ENCODE measurements at places on chromosomes 5 and 9.

- DNase-seq, result no peak
- no peak overlapping the region for H3K4me3 ChIP-seq
- H3K4me1 ChIP-seq, result no peaks in the 10 kb centered on the region
- no peaks in the 10 kb centered on the region for H3K27me3 ChIP-seq
Observed at GRCh38 chr9:131318231-131319085, 28.9 kb downstream of the PLPP7 start.

GRCh38 chr5:158953929-158954534, 145.7 kb downstream of the EBF1 start:
- no peak for DNase-seq
- H3K27me3 ChIP-seq, result no peaks in the 10 kb centered on the region
- H3K4me3 ChIP-seq, result no peak overlapping the region

DNA sequence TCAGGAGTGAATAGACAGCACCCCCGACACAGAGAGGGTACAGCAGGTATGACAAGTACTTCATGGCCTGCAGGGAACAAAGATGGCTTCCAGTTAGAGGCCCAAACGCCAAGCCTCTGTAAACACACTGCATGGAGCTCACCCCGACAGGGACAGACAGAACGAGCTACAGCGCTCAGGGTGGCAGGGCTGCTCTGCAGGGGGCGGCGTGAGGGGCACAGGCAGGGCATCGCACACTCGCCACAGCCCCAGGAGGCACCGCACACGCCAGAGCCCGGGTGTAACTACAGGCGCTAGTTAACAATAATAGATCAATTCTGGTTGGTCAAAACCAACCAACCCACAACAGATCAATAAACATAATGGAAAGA, 21.1 kb downstream of the CLPTM1L start:
- H3K4me3 ChIP-seq, result no peak overlapping the region
- no peak for DNase-seq

- no peak overlapping the region for H3K4me3 ChIP-seq
- H3K27me3 ChIP-seq, result no peaks in the 10 kb centered on the region
- H3K27ac ChIP-seq, result no peak overlapping the region
- H3K36me3 ChIP-seq, result no peaks in the 10 kb centered on the region
- DNase-seq, result no peak
Observed at GRCh38 chr9:1455766-1456165, 405.6 kb downstream of the DMRT2 start.

DNA sequence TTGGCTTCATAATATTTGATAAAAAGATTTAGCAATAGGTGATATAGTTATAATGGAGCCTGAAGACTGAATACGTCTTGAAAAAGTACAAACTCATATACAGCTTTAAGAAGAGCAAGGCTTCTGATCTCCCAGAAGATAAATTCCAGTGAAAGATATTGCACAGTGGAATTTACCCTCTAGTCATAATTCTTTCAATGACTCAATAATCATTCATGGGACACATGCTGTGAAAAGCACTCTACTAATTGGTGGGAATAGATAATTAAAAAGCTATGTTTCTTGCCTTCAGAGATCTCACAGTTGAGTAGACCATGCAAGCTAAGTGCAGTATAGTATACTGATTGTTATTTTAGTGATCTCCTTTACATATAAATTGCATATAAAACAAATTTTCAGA, 538.6 kb upstream of the CYLC2 start:
- H3K36me3 ChIP-seq, result no peaks in the 10 kb centered on the region
- H3K4me3 ChIP-seq, result no peak overlapping the region
- no peaks in the 10 kb centered on the region for H3K4me1 ChIP-seq
- no peaks in the 10 kb centered on the region for H3K27me3 ChIP-seq

- DNase-seq, result no peak
- H3K4me3 ChIP-seq, result no peak overlapping the region
- no peak overlapping the region for H3K27ac ChIP-seq
Observed at GRCh38 chr9:75993434-75993833, 103.0 kb downstream of the PCSK5 start.

- no peak overlapping the region for H3K4me3 ChIP-seq
- H3K4me1 ChIP-seq, result peaks cover 3% of the 10 kb centered on the region
- no peaks in the 10 kb centered on the region for H3K36me3 ChIP-seq
- DNase-seq, result no peak
- H3K27ac ChIP-seq, result no peak overlapping the region
- peaks cover 3% of the 10 kb centered on the region for H3K27me3 ChIP-seq
Observed at GRCh38 chr5:81925009-81925408, 46.8 kb upstream of the ATG10 start.

- H3K4me3 ChIP-seq, result no peak overlapping the region
- H3K4me1 ChIP-seq, result no peaks in the 10 kb centered on the region
- H3K27me3 ChIP-seq, result no peaks in the 10 kb centered on the region
- H3K36me3 ChIP-seq, result no peaks in the 10 kb centered on the region
Observed at GRCh38 chr5:94501365-94501764, 117.0 kb downstream of the KIAA0825 start.

- H3K27ac ChIP-seq, result no peak overlapping the region
- H3K36me3 ChIP-seq, result no peaks in the 10 kb centered on the region
- H3K4me3 ChIP-seq, result no peak overlapping the region
- no peaks in the 10 kb centered on the region for H3K27me3 ChIP-seq
- no peak for DNase-seq
Observed at GRCh38 chr5:61811052-61811451, 479.0 kb downstream of the ZSWIM6 start.

DNA sequence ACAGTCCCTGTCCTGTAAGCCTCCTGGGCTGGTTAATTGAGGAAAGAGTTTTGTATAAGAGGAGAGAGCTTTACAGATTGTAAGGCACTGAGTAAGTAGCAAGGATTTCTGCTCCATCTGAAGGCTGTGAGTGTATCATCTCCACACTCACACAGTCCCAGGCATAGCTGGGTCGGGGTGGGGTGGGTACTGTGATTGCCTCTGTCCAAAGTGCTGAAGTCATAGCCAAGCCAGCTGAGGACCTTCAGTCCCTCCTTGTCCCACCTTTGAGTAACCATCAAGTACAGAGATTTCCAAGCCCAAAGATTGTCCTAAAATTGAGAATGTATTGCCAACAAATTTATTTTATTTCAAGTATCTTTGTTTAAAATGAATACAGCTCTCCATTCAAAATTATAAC, 5.5 kb upstream of the DNAJB5 start:
- H3K27me3 ChIP-seq, result no peaks in the 10 kb centered on the region
- H3K4me3 ChIP-seq, result no peak overlapping the region
- peaks cover 6% of the 10 kb centered on the region for H3K36me3 ChIP-seq
- peaks cover 33% of the 10 kb centered on the region for H3K4me1 ChIP-seq
- H3K27ac ChIP-seq, result no peak overlapping the region

DNA sequence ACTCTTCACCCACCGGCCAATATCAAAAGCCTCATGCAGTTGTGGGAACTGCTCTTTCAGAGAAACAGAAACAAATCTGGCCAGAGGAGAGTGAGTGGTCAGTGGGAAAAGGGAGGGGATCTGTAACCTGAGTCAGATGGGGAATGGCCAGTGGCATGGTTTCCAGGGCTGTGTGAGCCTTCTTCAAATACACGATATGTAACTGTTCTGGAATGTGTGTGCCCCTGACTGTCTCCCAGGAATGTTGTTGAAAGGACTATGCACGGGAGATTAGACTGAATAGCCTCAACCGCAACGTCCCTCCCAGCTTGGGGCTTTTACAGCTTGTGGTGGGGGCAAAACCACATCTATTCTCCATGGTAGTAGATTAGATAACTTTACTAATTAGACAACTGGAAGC, 60.8 kb downstream of the SH3TC2 start:
- no peak overlapping the region for H3K4me3 ChIP-seq
- H3K27ac ChIP-seq, result peak overlapping the region; percentile 30
- H3K4me1 ChIP-seq, result no peaks in the 10 kb centered on the region
- H3K36me3 ChIP-seq, result no peaks in the 10 kb centered on the region
- DNase-seq, result no peak
- no peaks in the 10 kb centered on the region for H3K27me3 ChIP-seq

DNA sequence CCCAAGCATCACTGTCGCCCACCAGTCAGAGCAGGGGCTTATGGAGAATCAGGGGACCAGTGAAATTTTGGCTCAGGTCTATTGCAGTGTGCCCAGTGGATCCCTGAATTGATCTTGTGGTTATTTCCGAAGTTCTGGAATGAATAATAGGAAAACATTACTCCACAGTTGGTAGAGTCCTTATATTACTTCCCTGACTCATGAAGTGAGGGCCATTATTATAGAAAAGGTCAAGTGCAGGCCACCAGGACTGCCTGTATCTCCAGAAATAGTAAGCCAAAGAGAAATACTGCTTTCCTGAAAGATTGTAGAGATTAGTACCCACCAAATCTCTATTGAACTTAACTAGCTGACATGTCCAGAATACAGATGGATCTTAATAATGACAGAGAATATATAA, 335.0 kb downstream of the NPR3 start:
- H3K4me1 ChIP-seq, result no peaks in the 10 kb centered on the region
- DNase-seq, result no peak
- H3K27me3 ChIP-seq, result no peaks in the 10 kb centered on the region
- no peak overlapping the region for H3K4me3 ChIP-seq
- H3K27ac ChIP-seq, result no peak overlapping the region
- no peaks in the 10 kb centered on the region for H3K36me3 ChIP-seq

DNA sequence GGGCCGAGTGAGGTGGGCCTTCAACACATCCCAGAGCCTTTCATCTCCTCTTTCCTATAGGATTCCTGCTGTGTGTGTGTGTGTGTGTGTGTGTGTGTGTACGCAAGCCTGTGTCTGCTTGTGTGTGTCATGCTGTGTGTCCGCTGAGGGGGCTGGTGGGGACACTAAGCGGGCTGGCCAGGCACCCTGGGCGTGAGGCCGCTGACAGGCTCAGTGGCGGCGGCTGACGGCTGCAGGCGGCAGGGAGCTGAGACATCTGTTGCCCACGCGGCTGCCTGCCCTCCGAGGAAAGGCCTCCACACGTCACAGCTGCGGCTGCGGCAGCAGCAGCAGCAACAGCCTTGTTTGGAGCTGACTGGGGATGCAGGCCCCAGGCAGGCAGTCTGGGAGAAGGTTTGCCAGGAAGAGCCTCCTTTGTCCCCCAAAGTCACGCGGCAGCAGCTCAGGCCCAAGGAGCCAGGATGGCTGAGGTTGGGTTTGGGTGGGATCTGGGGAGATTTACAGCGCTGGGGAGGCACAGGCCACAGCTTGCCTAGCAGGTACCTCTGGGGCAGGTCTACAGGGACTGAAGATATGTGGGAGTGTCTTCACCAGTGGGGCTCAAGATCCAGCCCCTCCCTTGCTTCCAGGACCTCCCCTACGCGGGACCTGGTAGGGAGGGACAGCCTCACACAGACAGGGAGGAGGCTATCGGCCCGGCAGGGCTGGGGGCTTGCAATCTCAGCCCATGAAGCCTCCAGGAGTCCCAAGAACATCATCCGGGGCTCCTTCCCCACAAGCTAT, 1.8 kb downstream of the PDLIM4 start:
- peak overlapping the region; percentile 79 for H3K4me3 ChIP-seq
- H3K4me1 ChIP-seq, result peaks cover 71% of the 10 kb centered on the region
- peaks cover 13% of the 10 kb centered on the region for H3K27me3 ChIP-seq
- peaks cover 22% of the 10 kb centered on the region for H3K36me3 ChIP-seq
- DNase-seq, result peak; percentile 85
- H3K27ac ChIP-seq, result peak overlapping the region; percentile 89

GRCh38 chr9:80561526-80561925, 989.8 kb downstream of the TLE4 start:
- H3K36me3 ChIP-seq, result no peaks in the 10 kb centered on the region
- no peak for DNase-seq
- no peak overlapping the region for H3K27ac ChIP-seq
- H3K4me3 ChIP-seq, result no peak overlapping the region
- H3K27me3 ChIP-seq, result no peaks in the 10 kb centered on the region

GRCh38 chr5:423233-423565, 19.8 kb upstream of the EXOC3 start:
- peaks cover 13% of the 10 kb centered on the region for H3K36me3 ChIP-seq
- no peaks in the 10 kb centered on the region for H3K27me3 ChIP-seq
- H3K4me1 ChIP-seq, result peaks cover 7% of the 10 kb centered on the region
- H3K27ac ChIP-seq, result no peak overlapping the region
- H3K4me3 ChIP-seq, result no peak overlapping the region

DNA sequence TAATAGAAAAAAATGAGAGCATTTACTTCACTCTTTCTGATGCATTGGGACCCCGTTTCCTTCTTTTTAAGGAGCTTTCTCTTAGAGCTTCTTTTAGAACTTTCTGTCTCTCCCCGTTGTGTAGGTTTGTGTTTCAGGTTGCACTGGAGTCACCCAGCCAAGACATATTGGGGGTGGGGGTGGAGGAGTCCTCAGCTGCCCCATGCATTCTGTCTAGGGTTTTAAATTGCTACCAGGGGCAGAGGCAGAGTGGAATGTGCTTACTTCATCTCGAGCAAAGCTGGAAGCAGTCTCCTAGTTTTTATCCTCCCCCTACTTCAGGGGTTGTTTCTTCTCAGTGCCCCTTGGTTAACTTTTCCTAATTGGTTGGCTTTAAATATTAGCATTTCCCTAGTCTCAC, 9.4 kb downstream of the OR2K2 start:
- no peak for DNase-seq
- H3K27me3 ChIP-seq, result no peaks in the 10 kb centered on the region
- no peaks in the 10 kb centered on the region for H3K4me1 ChIP-seq
- no peaks in the 10 kb centered on the region for H3K36me3 ChIP-seq
- no peak overlapping the region for H3K27ac ChIP-seq

- DNase-seq, result no peak
- peak overlapping the region; percentile 87 for H3K4me3 ChIP-seq
- H3K4me1 ChIP-seq, result peaks cover 65% of the 10 kb centered on the region
- H3K27me3 ChIP-seq, result no peaks in the 10 kb centered on the region
- peak overlapping the region; percentile 87 for H3K27ac ChIP-seq
Observed at GRCh38 chr9:127979333-127980059, 1.3 kb downstream of the EEIG1 start.

- H3K27me3 ChIP-seq, result no peaks in the 10 kb centered on the region
- DNase-seq, result no peak
- H3K4me1 ChIP-seq, result peaks cover 18% of the 10 kb centered on the region
- no peak overlapping the region for H3K4me3 ChIP-seq
- H3K36me3 ChIP-seq, result peaks cover 29% of the 10 kb centered on the region
Observed at GRCh38 chr5:433836-434235, 9.1 kb upstream of the EXOC3 start.

DNA sequence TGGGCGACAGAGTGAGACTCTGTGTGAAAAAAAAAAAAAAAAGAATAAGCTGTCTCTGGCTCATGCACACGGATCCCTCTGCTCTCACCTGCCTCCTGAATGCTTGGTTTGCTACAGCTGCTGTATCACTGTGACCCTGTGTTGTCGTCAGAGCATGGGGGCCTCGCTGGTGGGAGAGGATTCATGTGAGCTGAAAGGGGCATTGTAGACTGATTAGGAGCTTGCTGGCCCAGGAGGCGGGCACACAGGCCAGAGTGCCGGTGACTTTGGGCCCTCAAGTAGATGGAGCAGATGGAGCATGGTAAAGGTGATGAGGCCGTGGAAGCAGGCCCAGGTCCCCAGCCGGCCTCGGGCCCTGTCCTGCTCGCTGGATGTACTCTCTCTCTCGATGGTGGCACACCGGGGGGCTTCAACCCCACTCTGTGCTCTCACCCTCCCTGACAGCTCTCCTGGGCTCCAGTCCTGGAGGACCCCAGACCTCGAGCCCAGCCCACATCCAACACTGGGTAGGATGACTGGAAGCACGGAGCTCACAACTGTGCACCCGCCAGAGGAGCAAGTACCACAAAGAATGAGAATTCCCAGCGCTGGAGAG, 7.1 kb downstream of the FLT4 start:
- DNase-seq, result no peak
- peaks cover 13% of the 10 kb centered on the region for H3K27me3 ChIP-seq
- H3K27ac ChIP-seq, result no peak overlapping the region
- H3K4me1 ChIP-seq, result peaks cover 15% of the 10 kb centered on the region
- H3K4me3 ChIP-seq, result no peak overlapping the region

- H3K27ac ChIP-seq, result no peak overlapping the region
- no peak for DNase-seq
- no peaks in the 10 kb centered on the region for H3K27me3 ChIP-seq
- no peak overlapping the region for H3K4me3 ChIP-seq
Observed at GRCh38 chr5:166532456-166533220, 1758.8 kb upstream of the WWC1 start.

Data from spinal cord (tissue), 10 donors.